Putamen (tissue), 1 donor: ENCODE measurements at places on chromosomes 2 and 18.

DNA sequence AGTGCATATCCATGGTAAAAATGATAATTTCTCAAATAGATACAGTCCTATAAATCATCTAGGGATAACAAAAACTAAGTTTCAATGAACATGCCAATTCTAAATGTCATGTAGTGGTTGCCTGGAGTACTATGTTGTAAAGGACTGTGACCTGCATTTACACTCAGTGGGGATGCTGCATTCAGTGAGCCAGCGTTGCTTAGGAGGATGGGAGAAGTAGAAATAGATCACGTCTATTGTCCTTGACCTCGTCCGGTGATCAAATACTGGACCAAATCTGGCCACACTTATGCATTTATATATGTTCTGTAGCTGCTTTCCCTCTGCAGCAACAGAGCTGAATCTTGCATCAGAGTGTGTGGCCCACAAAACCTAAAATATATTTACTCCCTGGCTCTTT lies 139.0 kb upstream of the ETAA1 start:
- DNase-seq: no peak

DNA sequence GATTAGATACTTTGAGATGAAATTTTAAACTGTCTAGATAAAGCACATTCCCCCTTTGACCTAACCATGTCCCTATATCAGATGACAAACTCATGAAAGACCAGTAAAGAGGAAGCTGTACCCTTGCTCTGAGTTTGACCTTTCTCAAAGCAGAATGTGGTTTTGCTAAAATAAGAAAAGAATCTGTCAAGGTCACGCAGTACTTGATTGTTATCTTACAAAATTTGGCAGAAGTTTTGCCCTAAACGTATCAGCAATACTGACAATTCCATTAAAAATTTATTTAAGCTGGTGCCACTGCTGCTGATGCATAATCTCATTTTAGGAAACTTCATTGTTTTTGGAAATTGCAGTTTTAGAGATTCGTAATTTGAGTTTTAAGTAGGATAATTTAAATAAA lies 31.2 kb upstream of the GALM start:
- no peak for DNase-seq

DNA sequence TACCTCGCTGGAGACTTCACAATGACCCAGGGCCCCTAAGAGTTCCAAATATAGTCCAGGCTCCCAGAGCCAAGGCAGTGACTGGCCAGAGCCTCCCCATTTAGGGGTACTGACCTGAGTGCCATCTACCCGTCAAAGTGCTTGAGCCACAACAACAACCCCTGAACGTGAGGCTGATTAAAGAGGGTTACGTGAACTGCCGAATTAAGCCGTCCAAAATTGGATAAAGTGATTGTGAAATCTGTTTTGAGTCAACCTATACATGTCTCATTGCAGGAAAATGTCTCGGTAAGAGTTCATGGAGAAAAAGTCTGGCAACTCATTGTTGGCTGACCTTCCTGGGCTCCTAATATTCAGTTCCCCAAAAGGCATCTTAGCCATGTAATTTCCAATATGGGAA lies 116.3 kb downstream of the TTC32 start:
- DNase-seq: no peak

GRCh38 chr2:98876741-98877140 lies 59.3 kb downstream of the CRACDL start:
- DNase-seq: no peak

- DNase-seq: no peak
Observed at GRCh38 chr2:133506996-133507395, 61.3 kb downstream of the NCKAP5 start.

DNA sequence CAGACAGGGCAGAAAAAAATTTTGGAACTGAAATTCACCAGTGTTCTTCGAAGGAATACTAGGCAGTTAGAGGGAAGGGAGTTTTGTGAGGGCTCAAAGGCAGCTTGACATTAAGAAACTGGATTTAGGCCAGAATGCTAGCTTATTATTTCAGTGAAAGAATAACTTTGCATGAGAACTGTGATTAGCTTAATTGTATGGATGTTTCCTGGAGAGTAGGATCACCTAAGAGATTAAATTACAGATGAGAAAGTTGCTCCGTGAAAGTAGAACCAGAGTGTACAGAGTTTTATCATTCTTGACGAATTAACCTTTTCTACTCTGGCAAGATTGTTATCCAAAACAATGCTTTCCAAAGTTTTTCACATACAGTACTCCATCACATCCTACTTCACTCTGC lies 6.2 kb downstream of the SPAG16 start:
- DNase-seq: no peak

- DNase-seq: no peak
Observed at GRCh38 chr2:183543731-183544130, 419.5 kb downstream of the NUP35 start.

- DNase-seq: no peak
Observed at GRCh38 chr2:54073796-54074195, 41.6 kb upstream of the ACYP2 start.

GRCh38 chr2:174235680-174236079 lies 12.7 kb downstream of the OLA1 start:
- DNase-seq: no peak

DNA sequence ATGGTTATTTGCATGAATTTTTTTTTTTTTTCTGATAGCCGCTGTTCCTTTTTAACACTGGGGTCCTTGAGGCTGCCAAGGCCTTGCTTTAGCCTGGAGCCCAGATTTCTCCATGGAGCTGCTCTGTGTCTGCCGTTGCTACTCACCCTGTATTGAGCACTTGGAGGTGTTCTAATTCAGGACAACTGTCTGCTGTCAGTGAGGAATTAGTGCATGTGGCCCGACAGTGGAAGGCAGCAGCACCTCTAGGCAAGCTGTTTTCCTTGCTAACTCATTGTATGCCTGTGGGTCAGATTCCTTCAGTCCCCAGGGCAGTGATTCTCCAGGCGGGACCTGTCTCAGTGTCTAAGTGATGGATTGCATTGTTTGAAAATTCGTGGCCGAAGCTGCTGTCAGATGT lies 147.7 kb upstream of the DPP10 start:
- DNase-seq: no peak

- DNase-seq: peak; percentile 94
Observed at GRCh38 chr2:127081826-127082633, 24.9 kb downstream of the BIN1 start.

DNA sequence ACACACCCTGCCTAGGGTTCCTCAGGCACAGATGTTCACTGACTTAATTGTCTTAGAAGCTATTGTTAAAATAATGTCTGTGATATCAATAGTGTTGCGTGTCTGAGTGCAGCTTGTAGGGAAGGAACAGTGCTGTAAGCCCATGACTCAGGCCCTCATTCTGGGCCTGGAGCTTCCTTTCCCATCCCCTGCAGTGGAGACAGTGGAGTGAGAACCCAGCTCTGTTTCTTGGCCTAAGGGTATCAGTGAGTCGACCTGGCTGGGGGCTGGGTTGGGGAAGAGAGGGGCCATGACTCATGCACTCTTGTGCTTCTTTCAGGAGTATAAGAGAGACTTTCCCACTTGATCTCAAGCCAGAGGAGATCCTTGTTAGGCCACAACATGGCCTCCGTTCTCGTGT lies 106.8 kb downstream of the HRH4 start:
- DNase-seq: no peak

DNA sequence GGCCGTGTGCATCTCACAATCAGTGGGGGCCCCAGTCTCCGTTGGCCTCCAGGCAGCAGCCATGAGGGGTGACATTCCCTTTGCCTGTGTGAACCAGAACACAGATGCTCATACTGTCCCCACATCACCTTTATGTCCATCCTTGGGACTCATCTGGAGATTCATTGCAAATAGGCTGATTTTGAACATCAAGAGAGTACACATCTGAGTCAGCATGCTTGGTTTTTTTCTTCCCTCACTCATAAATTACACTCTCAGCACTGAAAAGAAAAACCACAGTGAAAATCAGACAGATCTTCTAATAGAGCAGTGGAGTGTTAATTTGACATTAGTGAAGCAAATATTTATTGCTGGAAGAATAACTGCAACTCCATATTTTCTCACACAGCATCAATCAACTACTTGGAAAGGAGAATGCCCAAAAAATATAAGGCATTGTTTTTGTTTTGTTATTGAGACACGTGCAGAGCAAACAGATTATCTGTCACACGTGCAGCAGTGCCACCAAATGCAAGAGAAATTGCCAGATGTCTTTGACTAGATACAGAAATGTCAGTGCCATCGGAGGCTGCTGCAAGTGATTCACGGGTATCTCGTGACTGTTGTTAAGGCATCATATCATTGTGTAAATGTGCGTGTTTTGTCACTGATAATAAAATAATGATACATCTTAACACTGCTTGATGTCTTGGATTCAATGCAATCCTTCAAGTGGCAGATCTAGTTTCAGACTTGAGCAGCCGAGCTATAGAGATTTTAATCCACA lies 10.9 kb downstream of the APCDD1 start:
- DNase-seq: no peak

DNA sequence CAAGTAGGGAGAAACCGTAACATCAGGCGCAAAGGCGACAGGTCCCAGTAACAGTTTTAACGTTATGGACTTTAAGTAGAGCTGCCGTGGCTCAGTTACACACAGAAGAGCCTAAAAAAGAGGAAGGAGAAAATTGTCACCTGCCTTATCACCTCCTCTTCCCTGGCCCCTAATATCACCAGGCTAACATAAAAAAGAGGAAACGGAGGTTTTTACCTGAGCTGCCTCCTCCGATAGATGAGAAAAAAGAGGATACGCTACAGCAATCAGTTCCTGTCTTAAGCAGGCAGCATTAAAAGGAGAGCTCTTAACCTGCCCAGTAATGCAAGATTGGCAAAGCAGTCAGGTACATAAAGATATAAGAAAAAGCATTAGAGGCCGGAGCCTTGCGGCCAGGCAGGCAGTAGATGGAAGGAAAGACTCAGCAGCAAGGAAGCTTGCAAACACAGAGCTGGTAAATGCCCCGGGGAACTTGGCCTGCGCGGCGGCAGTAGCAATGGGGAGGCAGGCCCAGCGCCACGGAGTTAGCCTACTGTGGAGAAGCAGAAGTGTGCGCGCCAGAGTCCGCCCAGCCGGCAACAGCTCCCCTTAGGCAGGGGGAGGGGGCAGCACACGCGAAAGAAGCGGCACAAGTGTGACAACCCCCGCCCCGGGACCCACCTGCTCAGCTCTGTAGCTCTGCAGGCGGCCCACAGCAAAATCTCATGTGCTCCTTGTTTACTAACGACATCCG lies 116.3 kb upstream of the SCN7A start:
- DNase-seq: no peak

GRCh38 chr18:13703899-13704298 lies 22.5 kb downstream of the FAM210A start:
- DNase-seq: no peak

DNA sequence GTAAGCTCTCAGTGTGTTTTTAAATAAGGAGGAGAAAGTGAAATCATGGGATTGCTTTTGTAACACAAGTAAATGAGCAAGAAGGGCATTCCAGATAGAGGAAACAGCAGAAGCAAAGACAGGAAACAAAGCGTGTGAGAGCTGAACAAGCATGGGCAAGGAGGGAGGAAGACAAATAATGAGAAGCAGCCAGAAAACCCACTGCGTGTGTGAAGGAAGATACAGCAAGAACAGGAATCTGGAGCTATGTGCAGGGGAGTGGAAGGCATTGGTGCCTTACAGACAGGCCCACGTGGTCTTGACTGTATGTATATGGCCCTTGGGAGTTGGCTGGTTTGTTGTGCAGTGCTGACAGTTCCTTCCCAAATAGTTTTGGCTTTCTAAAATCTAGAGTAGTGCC lies 88.6 kb downstream of the AAK1 start:
- DNase-seq: no peak

GRCh38 chr2:84243788-84244733 lies 215.0 kb downstream of the SUCLG1 start:
- DNase-seq: no peak

DNA sequence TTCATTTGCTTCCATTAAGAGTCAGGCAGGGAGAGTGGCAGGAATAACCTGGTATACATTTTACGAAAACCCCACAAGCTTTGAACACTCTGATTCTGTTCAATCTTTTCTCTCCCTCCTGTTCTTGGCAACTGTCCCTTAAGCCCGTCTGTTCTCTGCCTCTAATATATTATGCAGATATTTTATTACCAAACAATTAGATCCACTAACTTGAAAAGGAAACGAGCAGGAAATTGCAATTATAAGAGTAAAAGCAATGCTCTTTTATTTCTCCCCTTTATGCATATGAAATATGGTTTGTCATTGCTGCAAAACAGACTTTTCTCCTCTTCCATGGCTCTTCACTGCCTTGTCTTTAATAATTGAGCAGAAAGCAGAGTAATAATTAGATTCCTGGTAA lies 149.1 kb upstream of the CELF4 start:
- no peak for DNase-seq

DNA sequence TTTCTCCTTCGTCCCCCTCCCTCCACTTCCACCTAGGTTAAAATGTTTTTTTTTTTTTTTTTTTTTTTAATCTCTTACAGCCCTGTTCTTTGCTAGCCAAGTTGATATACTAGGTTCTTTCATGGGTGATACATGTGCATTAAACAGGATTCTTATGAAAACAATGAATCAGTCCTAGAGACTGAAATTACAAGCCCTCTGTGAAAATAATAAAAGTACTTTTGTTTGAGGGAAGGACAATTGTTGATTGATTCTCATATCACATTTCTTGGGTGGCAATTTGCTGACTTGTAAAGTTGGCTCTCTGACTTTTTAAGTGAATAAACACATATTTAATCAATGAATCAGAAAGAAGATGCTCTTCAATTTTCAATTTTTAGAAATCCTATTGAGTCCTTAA lies 639.9 kb downstream of the LRP1B start:
- peak; percentile 35 for DNase-seq

DNA sequence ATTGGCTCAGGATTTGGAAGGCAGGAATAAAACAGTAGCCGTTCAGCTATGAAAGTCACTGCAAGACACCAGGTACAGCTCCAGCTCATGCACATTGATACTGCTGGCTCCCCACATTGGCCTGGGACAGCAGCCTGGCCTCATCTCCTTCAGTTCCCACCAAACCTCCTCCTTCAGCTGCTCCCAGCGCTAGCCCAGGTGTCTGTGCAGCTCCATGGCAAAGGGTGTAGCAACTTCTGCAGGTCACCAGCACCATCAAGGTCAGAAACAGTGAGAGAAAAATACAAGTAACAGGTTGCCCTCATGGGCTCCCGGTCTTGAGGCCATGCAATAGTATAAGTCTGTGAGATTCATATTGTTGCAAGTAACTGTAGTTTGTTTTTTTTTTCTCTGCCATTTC lies 216.7 kb upstream of the CTAGE1 start:
- DNase-seq: no peak

DNA sequence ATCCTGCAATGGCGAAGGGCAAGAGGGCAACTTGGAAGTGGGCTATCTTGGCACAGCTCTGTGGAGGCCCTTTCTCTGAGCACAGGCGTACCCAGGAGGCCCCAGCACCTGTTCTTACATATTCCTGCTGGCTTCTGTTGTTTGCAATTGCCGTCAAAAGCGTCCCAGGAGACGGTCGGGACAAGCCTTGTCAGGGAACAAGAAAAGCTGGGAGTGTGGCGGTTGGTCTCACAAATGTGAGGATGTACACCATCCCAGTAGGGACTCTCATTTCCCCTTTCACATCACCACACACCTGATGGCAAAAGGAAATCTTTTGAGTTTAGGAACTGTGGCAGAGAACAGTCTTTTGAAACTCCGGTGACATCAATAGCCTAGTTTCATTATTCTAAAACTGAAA lies 94.7 kb upstream of the EFEMP1 start:
- no peak for DNase-seq
